ENCODE measurements at places on chromosomes 3 and 15.

DNA sequence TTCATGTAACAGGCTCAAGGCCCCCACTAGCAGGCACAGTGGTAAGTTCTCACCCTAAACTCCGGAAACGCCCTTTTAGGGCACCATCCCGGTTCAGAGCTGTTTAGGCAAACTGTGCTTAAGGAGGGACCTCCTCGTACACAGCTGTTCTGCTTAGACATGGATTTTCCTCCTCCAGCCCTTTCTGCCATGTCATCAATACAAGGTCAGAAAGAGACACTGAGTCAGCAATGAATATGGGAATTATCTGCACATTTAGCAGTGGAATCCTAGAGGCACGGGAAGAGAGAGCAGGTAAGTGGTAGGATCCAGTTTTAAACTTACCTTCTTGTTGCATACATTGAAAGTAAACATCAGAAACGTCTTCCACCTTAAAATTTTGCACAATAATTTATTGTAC, 107.3 kb downstream of the KCNAB1 start:
- DNase-seq, result no peak

- DNase-seq, result no peak
Measured at GRCh38 chr3:23239211-23240068, 36.3 kb downstream of the UBE2E2 start.

GRCh38 chr3:123562547-123562946, 22.3 kb downstream of the HACD2 start:
- DNase-seq, result no peak

GRCh38 chr15:85492406-85492805, 112.0 kb downstream of the AKAP13 start:
- DNase-seq, result no peak

GRCh38 chr3:127770671-127771355, 51.5 kb downstream of the MGLL start:
- peak; percentile 33 for DNase-seq

- no peak for DNase-seq
Measured at GRCh38 chr3:179608931-179609720, 4.5 kb downstream of the NDUFB5 start.

DNA sequence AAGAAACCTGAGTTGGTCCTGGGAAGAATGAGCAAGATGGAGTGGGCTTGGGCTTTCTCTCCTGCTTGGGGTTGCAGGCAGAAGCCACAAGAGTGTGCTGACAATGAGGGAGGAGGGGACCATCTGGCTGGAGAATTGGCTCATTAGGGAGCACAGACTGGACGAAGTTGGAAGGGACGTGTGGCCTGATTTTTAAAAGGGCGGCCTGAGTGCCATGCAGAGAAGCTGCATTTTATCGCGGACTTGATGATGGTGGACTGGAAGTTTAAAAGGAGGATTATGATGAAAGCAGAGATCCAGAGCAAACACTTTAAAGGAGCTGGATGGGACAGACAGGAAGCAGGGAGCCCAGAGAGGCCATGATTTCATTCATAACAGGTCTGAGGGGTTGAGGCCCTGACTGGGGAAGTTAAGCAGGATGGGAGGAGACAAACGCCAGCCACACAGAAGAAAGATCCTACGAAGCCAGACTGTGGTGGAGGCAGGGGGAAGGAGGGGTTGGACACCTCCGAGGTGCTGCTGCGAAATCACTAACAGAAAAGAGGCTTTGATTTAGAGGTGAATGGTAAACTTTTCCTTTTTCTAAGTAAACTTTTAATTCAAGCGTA, 23.6 kb downstream of the TLNRD1 start:
- DNase-seq, result no peak

DNA sequence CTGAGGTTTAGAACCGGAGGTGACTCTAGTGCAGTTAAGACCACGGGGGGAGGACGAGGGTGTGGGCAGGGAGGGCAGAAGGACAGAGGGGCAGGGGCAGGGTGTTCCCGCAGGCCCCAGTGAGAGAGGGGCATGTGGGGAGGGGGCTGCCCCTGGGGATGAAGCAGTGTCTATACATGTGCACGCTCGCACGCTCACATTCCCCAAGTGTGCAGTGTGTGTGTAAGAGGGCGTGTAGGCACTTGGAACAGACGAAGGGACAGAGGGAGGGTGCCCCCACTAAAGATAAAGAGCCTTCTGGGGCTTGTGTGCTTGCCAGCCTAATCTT, 69.5 kb upstream of the MEF2A start:
- DNase-seq, result no peak

DNA sequence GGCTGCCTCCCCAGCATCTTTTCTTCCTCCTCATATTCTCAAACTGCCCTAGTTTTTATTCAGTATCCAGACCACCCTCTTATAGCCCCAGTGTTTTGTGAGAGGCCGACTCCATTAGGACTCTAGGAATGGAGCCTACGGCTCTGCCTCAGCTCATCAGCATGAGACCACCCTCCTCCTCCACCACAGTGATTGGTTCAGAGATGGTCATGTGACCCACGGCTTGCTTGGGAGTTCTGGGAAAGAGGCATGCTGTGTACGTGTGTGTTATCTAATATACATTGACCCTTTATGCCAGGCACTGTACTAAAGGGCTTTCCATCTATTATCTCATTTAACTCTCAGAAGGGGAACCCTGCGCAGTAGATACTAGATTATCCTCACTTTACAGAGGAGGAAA, 17.8 kb upstream of the CMTM7 start:
- DNase-seq, result no peak

DNA sequence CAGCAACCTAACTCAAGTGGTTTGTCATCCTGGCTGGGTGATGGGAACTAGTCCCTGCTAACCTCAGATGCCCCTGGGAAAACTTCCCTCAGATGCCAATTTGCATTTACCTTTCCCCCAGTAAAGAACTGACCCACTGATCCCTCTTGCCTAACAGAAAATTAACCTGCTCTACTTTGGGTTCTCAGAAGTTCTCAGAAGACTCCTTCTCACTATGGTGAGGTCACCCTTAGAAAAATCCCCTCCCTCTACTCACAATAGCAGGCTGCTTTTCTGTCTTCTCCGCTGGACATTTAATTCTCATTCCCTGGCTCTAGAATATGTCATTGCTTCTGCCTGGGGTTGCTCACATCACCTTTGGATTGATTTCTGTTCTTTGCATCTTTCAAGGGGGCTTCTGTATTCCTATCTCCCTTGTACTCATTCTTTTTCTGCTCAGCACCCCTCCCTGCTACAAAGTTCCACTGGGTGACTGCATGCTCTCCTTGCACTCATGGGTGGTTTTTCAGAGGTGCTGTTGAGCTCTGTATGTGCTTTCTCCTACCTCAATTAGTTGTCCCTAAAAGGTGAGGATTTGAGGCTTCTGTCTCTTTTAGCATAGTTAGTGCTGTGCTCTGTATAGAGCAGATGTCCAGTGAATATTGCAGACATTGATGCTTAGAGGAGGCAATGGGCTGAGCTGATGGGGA, 869 bp downstream of the PLA1A start:
- DNase-seq, result no peak

DNA sequence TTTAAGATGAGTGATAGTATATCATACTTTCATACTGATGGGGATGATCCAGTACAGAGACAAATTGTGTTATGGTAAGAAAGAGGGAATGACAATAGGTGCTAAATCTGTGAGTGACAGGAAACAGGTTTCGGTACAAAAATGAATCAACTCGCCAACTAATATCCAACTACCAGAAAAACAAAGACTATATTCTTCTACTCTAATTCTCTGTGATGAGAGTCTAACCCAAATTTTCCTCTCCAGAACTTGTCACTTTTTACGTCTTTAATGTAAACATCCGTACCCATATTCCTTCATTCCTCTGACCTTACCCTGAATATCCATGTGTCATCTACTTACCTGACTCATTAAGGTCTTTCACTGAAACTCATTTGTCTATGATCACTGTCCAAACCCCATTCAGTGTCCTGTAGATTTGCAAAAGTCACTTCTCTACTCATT, 39.6 kb downstream of the SCAPER start:
- DNase-seq, result no peak

- DNase-seq, result no peak
Measured at GRCh38 chr3:128195802-128196201, 42.5 kb downstream of the EEFSEC start.

DNA sequence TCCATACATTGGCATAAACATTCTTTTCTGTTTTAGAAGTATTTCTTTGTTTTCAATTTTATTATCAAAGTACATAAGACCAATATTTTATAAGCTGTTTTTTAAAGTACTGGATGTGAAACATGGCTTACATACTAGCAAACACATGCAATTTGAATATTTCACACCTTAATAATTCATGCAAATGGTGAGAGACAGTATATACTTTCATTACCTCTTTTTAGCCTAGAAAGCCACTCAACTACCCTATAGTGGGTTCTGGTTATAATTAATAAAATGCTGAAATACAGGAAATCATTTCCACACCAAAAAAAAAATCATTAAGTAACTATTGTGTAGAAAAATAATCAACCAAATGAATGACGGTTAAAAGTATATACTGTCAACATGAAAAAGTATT, 38.5 kb upstream of the MELTF start:
- no peak for DNase-seq

- peak; percentile 32 for DNase-seq
Measured at GRCh38 chr3:170222647-170223541, 670 bp downstream of the PRKCI start.

DNA sequence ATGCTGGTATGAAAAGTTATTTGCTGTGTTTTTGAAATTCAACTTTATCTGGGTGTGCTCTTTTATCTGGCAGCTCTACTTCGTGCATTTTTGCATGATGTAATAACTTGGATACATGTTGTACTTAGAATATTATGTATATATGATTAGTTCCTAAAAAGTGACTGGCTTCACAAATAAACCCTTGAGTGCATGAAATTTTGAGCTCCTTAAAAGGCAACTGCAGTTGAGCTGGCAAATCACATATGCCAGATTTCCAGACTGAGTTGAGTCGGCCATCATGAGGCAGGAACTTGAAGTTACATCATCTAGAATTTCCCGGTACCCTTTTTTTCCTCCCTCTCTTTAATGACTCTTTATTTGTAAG, 162.5 kb downstream of the FNDC3B start:
- DNase-seq, result no peak

- no peak for DNase-seq
Measured at GRCh38 chr15:60648928-60649679, 170.2 kb upstream of the ICE2 start.

GRCh38 chr3:44033123-44033522, 208.6 kb upstream of the TOPAZ1 start:
- DNase-seq, result no peak

DNA sequence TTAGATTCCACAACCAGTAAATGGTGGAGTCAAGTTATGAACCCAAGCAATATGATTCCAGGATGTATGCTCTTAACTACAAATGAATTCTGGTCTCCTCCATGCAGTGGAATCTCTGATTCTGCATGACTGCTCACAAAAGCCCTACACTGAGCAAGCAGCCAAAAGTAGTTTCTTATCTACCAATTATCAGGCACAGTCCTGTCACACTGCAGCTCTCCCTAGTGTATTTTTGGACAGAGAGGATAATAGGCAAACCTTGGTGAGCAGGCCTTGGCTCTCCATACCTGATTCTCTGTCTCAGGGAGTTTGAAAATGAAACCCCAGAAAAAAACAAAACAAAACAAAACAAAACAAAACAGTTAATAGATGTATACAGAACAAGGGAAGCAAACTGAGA, 3.5 kb upstream of the SSR3 start:
- DNase-seq, result no peak

- no peak for DNase-seq
Measured at GRCh38 chr15:36265422-36265821, 314.0 kb upstream of the CDIN1 start.

- no peak for DNase-seq
Measured at GRCh38 chr3:146222204-146223046, 28.5 kb downstream of the PLSCR4 start.

DNA sequence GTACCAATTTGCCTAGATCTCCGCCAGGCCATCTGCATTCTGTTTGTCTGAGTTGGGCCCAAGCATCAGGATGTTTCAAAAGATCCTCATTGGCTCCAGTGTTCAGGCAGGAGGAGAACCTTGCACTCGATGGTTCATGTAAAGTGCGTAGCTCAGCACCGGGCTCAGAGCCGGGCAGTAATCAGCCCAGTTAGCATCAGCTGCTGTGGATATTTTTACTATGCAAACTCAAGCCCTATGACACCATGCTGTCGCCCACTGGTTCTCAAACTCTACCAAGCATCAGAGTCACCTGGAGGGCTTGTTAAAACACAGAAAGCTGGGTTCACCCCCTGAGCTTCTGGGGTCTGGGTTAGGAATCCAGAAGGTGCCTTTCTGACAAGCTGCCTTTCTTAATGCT, 310.8 kb downstream of the SHQ1 start:
- DNase-seq, result no peak

GRCh38 chr15:78329625-78330024, 10.5 kb upstream of the CRABP1 start:
- DNase-seq, result no peak

GRCh38 chr15:47411733-47412132, 305.6 kb upstream of the SEMA6D start:
- no peak for DNase-seq

DNA sequence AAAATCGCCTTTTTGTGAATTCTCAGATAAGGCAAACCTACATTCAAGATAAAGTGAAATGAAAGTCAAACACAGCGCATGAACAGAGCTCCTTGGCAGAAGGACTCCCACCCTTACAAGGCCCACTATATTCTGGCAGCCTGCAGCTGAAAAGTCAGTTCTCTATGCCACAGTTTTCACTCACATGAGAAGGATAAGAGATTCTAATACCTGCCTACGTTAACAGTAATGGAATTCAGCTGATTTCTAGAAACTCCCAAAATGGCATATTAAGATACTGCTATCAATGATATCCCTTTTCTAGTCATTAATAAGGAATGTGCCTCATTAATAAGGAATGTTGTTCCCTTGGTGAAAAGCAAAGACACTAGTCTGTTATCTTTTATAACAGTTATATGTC, 27.0 kb downstream of the SLC30A4 start:
- no peak for DNase-seq

DNA sequence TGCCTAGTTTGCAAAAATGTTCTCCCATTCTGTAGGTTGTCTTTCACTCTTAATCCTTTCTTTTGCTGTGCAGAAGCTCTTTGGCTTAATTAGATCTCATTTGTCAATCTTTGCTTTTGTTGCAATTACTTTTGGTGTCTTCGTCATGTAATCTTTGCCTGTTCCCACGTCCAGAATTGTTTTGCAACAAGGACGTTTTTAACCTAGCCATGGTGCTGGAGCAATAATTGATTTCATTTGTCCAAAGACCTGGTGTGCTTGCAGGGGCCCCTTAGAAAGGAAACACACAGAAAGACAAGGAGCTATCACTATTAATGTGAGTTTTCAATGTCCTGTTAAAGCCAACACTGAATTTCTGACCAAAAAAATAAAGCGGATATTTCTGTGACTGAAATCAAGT, 89.1 kb upstream of the GALNT15 start:
- no peak for DNase-seq
